Activated naive CD4-positive, alpha-beta T cell (primary cell): ENCODE measurements at places on chromosomes 2 and 18.

DNA sequence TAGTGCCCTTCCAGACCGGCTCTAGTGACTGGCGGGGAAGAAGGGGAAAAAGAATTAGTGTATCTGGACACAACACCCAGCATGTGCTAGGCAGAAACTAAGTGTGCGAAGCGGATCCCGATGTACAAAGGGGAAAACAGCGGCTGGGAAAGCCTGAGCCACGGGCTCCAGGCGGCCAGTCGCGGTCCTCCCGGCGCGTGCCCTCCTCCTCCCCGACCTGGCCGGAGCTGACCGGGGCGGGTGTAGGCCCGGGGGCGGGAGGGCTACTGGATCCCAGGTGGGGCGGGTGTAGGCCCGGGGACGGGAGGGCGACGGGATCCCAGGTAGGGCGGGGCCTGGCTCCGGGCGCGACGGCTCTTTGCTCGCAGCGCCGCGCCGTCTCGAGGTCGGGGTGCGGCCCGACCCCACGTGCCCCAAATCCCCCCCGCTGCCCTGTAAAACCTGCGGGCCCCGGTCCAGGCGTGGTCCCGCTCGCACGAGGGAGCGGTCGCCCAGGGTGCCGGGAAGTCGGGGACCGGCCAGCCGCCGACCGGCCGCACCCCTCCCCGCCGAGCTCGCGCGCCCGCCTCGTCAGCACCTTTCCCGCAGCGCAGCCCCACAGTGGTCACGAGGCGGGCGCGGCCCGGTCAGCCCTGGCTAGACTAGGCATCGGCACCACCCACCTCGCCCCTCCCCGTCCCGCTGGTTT, 48.8 kb downstream of the C2orf42 start:
- peak; percentile 66 for DNase-seq

- DNase-seq = no peak
These were observed 40.4 kb downstream of the RMP24 start for GRCh38 chr18:36012891-36013290.

GRCh38 chr2:238127165-238128060, 11.1 kb upstream of the KLHL30 start:
- DNase-seq = no peak

GRCh38 chr2:419687-420317, 131.9 kb upstream of the ALKAL2 start:
- no peak for DNase-seq

GRCh38 chr2:152710713-152711112, 6.5 kb downstream of the PRPF40A start:
- DNase-seq = no peak

- DNase-seq = no peak
These were observed 12.4 kb downstream of the DPYSL5 start for GRCh38 chr2:26860211-26860850.

GRCh38 chr2:70921031-70921430, 14.7 kb upstream of the ATP6V1B1 start:
- DNase-seq = no peak

DNA sequence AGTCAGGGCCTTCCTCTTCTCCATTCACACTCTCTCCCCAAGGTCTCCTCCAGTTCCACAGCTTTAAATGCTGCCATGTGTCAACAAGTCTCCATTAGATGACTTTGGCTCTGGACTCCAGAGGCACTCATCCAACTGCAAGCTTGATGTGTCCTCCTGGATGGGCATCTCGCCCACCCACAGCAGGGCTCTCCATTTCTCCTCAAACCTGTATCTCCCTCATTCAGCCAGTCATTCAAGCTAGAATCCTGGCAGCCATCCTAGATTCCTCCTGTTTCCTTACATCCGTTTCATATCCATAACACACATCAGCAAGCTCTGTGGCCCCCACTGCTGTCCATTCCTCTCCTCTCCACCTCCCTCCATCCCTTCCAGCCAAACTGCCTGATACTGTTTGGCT, 88.4 kb upstream of the AFF3 start:
- no peak for DNase-seq

GRCh38 chr2:85672456-85672855, 4.5 kb upstream of the SFTPB start:
- DNase-seq = no peak

- no peak for DNase-seq
These were observed 98.1 kb downstream of the FAM210A start for GRCh38 chr18:13628211-13628610.
